ENCODE measurements at places on chromosomes 2 and 18.

DNA sequence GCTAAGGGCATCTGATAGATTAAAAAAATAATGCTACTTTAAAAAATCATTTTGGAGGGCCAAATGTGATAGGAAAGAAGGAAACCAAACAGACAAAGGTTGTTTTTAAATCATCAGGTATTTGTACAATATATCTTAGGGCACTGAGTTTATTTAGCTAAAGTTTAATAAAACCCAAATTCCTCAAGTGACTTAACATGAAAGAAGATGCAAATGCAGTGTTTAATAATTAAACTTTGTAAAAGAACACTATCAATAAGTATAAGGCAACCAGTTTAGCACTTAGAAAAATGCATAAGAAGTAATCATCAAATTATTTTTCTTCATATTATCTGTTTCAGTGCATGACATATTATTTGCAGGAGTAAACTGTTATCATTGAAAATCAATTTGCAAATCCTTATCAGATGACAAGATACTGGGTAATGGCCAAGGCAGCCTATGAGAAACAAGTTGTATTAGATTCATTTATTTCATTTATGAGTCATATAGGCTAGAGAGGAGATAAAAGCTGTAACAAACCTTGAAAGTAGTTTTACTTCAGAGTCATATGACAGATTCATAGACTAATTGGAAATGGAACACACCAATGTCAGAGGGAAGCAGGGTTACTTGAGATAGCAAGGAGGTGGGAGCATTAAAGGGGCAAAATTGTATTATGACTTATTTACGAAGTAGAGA lies 165.5 kb downstream of the GCA start:
- no peak for DNase-seq

GRCh38 chr2:200810252-200810997 lies 1.3 kb upstream of the BZW1 start:
- no peak for DNase-seq

- no peak for DNase-seq
These were observed 496.0 kb upstream of the MAP2 start for GRCh38 chr2:208927867-208928266.

- no peak for DNase-seq
These were observed 45.4 kb upstream of the MC4R start for GRCh38 chr18:60417946-60418345.

DNA sequence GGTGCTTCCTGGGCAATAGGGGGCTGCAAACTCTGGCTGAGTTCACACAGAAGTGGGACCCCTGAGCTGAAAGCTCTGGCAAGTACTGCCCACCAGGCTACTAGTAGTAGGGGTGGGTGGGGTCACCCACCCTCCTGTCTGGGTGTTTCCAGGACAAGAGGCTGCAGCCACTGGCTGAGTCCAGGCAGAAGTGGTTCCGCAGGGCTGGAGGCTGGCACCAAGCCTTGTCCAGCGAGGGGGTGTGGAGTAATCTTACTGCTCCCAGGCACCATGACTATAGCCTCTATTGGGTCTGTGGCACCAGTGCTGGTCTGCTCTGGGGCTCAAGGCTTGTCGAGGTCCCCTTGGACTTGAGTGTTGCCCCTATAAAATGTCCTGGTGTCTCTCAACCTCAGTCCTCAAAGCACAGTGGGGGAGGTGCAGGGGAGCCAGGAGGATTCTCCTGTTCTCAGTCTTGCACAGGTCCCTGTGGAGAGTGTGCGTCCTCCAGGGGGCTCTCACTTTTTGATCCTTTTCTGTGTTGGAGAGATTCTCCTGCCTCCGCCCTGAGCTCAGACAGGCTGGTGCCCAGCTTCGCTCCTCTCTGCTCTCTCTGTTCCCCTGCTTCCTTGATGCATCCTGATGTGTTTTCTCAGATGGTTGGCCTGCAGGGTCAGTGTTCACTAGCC lies 48.1 kb downstream of the NUP35 start:
- DNase-seq: no peak

DNA sequence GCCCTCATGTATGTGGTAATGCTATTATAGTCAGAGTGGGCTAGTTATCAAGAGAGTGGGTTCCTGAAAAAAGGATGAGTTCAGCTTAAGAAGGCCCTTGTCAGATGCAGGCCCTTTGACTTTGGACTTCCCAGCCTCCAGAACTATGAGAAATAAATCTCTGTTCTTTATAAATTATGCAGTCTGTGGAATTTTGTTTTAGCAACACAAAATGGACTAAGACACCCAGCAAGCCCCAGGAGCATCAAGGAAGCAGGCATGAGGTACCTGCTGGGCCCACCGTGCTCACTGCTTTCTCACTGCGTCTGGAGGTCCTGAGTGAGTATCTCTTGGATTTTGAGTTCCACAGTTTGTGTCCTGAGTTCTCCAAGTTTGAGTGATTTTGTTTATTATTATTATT lies 35.9 kb upstream of the LIPG start:
- no peak for DNase-seq

DNA sequence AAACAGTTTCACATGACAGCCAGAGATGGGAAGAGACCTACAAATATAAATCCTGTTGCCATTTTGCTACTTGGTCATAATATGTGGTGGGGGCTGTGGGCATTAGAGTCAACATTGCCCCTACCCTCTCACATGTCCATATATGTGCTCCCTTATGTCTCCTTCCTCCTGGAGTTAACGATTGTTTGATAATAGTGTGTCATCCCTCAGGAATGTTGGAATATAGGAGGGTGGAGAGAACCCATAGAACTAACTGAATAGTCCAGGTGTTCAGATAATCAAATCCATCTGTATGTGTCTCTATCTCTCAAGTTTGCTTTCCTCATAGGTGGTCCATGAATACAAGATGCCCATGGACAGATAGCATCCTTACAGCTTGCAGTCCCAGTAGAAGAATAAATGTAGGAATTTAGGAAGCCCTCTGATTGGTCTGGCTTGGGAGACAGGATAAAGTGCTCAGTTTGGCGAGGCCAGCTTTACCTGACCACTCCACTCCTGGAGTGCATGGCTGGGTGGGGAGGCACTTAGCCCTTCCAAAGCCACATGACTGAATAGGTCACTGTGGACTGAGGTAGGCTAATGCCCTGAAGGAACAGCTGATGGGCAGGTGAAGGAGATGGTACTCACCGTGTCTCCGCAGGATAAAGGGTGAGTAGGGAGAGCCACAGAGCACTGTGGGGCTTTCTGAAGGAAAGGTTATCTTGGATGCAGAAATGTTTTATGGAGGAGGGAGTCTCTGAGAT lies 166.9 kb downstream of the CDCA7 start:
- DNase-seq: no peak

DNA sequence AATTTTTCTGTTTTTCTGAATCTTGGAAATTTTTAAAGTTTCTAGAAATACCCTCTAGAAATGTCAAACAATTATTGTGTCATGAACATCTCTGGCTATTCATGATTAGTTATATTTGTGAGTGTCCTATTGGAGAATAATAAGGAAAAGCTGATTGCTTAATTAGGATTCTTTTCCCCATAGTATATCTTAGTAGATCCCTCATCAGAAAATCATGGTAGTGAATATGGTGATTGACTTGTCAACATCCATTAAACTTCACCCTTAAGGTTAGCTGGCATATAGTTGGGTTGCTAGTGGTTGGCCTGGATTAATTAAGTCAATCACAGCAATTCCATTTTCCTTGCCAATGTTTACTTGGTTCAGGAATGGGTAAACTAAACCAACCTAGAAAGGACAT lies 18.7 kb upstream of the NABP1 start:
- no peak for DNase-seq

GRCh38 chr18:59620381-59620780 lies 76.8 kb downstream of the CCBE1 start:
- no peak for DNase-seq

DNA sequence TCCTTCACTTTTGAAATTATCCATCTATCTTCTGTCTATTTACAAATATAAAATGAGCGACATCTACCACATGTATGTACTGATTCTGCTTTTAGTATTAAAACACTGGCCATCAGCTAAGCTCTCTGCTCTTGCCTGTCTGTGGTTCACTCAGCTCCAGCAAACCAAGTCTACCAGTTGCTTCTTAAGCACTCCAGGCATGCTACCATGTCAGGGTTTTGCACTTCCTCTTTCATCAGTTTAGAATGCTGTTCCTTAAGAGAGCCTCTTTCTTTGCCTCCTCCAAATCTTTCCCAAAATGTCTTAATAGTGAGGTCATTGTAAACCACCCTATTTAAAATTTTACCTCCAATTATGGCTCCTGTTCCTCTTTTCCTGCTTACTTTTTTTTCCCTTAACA lies 59.5 kb downstream of the SCN3A start:
- DNase-seq: no peak

GRCh38 chr18:7940971-7941370 lies 373.9 kb downstream of the PTPRM start:
- DNase-seq: no peak

GRCh38 chr2:112155331-112156151 lies 17.4 kb downstream of the FBLN7 start:
- no peak for DNase-seq

DNA sequence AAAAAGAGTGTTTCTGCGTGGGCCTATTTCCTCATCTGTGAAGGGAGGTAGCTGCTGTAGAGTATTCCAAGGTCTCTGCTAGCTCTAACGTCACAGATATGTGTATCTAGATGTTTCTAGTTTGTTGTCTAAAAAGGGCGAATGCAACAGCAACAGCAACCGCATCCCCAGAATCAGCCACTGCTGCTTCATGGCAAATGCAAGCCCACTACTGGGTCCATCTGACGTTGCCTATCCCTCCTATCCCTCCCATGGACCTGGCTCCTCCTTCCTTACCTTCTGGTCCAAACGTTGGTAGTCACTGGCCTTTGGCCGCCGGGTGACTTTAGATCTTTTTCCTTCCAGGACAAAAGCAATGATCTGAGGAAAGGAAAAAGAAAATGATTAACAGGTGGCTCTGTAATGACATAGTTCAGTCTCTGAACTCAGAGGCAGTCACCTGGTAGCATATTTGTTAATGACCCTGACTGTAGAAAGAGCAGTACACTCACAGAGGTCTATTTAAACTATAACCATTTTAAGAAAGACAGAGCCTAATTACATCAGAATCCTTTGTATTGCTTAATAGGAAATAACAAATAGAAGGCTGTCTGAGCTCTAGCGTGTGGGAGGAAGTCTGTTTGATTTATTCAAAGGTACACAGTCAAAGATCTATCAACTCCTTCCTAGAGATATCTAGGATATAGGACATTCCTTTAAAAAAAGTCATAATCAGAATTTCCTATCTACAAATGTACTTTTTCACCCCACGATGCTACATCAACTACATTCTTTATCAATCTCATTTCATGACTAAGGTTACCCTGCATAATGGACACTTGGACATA lies 2.9 kb downstream of the TGOLN2 start:
- no peak for DNase-seq

DNA sequence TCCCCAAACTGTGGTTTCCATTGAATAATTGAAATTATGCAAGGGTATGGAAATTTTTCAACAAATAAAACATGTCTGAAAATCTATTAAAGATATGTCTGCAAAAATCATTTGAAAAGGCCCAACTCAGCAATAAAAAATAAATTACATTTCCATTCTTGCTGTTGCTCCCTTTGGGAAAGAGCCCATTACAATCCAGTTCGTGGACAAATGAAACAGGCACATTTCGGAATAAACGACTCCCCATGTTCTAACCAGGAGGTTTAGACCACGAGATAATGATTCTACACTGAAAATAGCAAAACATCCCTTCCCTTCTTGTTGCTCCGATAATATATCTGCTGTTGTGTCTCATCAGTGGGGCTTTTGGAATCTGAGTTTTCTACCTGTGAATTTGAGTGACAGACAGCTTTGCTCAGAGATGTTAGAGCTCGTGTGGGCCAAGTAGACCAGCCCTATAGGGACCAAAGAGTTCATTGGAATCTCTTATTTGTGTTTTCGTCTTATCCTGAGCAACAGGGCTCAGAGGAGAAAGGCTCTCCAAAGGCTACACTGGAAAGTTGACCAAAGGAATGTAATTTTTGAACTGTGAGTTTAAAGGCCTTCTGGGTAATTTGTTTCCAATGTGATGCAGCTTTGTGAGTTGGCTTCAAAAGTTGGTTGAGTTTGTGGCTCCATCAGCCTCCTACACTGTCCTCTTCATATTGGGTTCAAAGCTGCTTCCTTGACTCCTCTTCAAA lies 119.5 kb downstream of the ACTR3 start:
- no peak for DNase-seq

DNA sequence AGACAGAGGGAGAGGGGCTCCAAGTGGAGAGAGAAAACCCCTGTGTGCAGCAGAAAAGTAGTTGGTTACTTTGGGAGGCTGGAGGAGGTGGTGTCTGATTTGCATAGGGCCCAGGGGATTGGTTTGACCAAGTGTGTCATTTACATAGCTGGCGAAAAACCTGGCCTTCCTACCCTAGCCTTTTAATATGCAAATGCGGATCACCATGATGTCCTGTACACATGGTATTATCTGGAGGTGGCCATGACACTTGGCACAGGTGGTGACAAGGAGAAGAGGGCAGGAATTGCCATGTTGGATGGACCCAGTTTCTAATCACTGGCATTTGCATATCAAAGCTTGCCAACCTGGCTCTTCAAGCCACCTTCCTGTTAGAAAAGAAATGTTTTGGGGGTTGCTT lies 120.8 kb upstream of the CHAC2 start:
- no peak for DNase-seq

GRCh38 chr2:177051278-177051677 lies 161.3 kb upstream of the HNRNPA3 start:
- DNase-seq: no peak

- DNase-seq: no peak
These were observed 55.7 kb downstream of the NCAPH start for GRCh38 chr2:96391153-96391827.

GRCh38 chr2:43707255-43708015 lies 31.2 kb upstream of the C1GALT1C1L start:
- no peak for DNase-seq

DNA sequence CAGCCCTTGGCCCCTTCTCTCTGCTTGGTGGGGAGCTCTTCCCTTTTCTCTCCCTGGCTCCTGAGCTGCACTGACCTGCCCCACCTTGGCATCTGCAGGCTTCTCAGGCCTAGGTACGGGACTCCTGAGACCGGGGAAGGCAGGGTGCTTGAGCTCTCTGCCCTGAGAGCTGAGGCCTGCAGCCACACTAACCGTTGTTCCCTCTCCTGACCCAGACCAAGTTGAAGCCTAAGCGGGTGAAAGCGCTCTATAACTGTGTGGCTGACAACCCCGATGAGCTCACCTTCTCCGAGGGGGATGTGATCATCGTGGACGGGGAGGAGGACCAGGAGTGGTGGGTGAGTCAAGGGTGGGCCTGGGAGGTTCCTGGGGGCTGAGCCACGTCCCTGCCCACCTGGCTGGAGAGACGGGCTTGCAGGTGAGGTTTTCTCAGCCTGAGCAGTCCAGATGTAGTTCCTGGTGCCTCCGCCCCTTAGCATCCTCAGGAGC lies 22.2 kb downstream of the ITGB1BP1 start:
- no peak for DNase-seq

GRCh38 chr2:171979103-171979502 lies 20.6 kb upstream of the METAP1D start:
- DNase-seq: no peak

GRCh38 chr2:81853341-81853740 lies 1548.8 kb upstream of the LRRTM1 start:
- DNase-seq: no peak

All from hippocampal formation (tissue), 2 donors.